ENCODE measurements at places on chromosomes 3 and 15. TPM values are rescaled to one million over a fixed set of nuclear protein-coding genes. Genes with fewer than 3 reads are reported as not detected.
A peak's percentile ranks its signal among the peaks of the same experiment; 100 is the strongest.

DNA sequence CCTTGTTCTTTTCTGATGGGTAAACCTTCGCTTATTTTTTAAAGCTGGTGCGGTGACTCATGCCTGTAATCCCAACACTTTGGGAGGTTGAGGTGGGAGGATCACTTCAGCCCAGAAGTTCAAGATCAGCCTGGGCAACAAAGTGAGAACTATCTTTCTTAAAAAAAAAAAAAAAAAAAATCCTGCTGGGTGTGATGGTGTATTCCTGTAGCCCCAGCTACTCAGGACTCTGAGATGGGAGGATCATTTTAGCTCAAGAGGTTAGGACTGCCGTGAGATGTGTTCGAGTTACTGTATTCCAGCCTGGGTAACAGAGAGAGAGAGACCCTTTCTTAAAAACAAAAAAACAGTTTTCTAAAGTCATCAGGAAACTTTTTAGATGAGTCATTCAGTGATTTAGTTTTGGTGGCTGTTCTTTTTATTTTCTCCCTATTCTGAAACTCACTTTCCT, 37.7 kb downstream of the SLMAP start:
- DNase-seq, result no peak

DNA sequence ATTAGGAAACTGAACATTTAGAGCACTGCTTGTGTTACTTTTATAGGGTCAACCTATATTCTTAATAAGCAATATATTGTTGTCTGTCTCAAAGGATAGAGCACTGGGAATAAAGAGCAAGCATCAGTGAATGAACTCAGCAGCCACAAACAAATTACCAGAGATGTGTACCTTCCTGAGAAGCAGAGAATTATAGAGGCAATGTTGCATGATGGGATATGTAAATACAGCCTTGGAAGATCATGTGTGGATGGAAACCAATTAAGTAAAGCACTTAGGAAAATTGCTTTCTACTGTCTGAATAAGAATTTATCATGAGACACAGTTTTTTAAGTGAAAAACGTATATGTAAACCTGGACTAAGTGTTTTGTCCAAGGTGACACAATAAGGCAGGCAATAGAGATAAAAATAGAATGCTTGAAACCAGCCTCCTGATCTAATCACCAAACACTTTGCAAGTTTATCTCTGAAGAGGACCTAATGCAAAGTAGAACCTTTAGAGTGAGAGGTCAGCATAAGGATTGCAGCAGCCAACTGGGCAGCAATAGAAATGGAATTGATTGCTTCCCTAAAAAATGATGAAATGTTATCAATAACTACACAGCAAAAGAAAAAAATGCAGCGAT, 848.0 kb downstream of the TUSC7 start:
- DNase-seq, result no peak

DNA sequence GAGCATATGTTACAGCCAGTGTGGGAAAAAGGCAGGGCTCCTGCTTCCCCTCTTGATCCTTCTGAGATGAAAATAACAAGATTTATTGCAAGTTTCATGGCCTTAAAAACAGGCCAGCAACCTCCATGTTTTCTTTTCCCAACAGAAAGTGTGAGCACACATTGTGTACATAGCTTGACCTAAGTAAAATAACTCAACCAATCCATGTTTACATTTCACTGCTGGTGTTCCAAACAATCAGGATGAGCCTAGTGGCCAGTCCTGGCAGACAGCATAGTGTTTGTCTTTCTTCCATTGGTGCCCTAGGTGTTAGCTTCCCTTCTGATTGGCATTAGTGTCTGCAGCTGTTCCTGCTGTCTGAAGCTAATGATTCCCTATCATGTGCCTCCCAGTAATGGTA, 847.7 kb downstream of the EPHA3 start:
- peak; percentile 17 for DNase-seq

DNA sequence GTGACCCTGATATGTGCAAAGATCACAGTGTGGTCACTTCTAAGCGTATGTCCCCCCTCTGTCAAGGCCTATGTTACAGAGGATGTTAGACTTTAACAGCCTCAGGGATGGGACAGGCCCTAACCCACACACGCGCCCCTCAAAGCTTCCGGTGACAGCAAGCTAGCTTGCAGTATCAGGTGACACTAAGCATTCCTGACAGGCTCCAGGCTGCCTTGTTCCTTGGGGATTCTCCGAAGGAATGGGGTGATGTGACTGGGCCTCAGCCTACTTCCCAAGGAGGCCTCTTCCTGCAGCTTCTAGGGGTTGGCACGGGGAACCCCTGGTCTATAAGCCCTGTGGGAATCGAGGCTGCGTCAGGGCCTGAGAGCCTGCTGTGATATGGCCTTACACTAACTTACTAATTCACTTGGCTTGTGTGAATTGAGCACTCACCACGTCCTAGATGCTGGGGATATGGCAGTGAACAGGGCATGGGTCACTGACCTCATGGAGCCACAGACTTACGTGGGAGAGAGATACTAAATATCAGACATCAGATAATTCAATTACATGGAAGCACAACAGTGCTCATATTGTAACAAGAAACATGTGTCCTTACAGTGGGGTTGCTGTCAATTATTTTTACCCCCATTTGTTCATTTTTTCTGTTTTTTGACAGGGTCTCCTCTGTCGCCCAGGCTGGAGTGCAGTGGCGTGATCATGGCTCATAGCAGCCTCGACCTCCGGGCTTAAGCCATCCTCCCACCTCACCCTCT, 11.4 kb upstream of the SPTBN5 start:
- no peak for DNase-seq

RASL12 gene
- polyA plus RNA-seq, result 6.1 TPM

GOLGA6A gene
- polyA plus RNA-seq, result 0.31 TPM

- no peak for DNase-seq
Measured at GRCh38 chr15:60982249-60982910, 246.7 kb downstream of the RORA start.

GRCh38 chr3:63961891-63962290, 49.7 kb upstream of the SCAANT1 start:
- DNase-seq, result no peak

DNA sequence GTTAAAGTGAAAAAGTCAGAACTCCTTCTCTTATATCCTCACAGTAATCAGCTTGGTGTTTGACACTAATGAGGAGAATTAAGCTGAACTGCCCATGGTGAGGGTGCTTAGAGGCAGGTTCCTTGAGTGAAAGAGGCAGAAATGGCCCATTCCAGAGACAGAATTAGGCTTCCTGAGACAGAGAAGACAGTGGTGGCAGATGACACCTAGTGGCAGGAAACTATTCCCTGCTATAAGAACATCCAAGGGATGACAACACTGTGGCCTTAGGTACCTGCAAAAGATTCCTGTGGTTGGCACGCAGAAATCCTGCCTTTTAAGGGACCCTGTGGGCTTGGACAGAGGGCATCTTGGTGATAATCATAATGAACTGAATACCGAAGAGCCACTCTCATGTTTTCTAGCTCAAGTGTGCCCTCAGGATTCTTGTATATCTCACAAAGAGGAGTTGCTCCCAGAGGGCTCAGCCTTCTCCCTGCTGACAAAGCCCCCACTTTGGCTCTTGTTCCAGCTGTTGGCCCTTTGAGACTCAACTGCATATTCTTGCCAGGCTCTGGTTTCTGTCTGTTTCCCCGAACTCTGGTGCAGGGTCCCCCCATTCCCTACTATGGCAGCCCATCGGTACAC, 56.0 kb downstream of the KBTBD12 start:
- DNase-seq, result peak; percentile 21

- no peak for DNase-seq
Measured at GRCh38 chr3:127475391-127475790, 115.1 kb downstream of the TPRA1 start.

GRCh38 chr15:41927536-41927935, 33.7 kb upstream of the SPTBN5 start:
- DNase-seq, result no peak

DNA sequence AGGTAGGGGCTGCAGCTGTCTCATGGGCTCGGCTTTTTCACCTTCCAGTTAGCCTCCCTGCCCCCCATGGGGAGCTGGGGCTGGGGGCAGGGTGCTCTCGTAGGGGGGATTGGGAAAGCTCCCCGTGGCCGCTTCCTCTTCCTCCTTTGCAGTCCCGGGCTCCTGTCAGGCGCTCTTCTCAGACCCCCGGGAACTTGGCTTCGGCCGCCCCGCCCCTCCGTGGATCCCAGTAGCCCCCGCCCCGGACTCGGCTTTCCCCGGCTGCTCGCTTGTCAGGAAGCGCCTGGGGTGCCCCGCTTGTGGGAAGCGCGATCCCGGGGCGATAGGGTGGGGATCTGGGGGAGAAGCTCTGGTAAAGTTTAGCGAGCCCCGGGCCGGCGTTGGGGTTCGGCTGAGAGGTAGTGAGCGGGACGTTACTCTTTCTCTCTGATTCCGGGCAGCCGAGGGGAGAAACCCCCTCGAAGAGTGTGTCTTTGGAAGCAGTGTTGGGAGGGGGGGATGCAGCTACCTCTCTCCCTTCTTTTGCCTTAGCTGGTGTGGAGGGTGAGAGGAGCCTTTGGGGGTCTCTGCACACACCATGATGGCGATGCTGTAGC, 611 bp downstream of the PIAS1 start:
- DNase-seq, result peak; percentile 30

DNA sequence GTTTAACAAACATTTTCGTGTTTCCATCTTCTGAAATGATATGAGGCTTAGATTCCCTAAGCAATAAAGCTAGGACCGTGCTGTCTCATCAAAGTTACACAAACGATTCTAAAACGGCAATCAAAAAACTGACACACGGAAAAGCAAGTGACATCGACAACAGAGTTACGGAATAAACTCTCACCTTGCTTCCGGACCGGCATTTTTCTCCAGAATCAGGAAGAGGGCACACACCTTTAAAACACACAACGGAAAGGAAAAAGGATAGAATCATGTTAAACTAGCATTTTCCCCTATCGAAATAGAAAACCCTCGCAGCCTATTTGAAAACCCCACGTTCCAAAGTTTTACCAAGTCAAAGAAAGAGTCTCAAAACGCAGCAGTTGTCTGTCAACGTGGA, 1.4 kb downstream of the DLG1 start:
- DNase-seq, result no peak

YEATS2 gene
- 32.0 TPM for polyA plus RNA-seq

- DNase-seq, result no peak
Measured at GRCh38 chr15:94015324-94015723, 216.0 kb upstream of the MCTP2 start.
